Vagina (tissue), 2 donors: ENCODE measurements at places on chromosomes 6 and 20.

GRCh38 chr6:68364271-68364805 lies 270.7 kb upstream of the ADGRB3 start:
- H3K4me1 ChIP-seq: no peaks in the 10 kb centered on the region
- DNase-seq: no peak
- H3K27me3 ChIP-seq: no peaks in the 10 kb centered on the region
- no peaks in the 10 kb centered on the region for H3K36me3 ChIP-seq

- no peak for DNase-seq
- no peaks in the 10 kb centered on the region for H3K27me3 ChIP-seq
- peak overlapping the region; percentile 30 for H3K27ac ChIP-seq
- peak overlapping the region; percentile 57 for H3K4me3 ChIP-seq
- H3K4me1 ChIP-seq: peaks cover 18% of the 10 kb centered on the region
Observed at GRCh38 chr20:380763-381580, 412 bp downstream of the TRIB3 start.

DNA sequence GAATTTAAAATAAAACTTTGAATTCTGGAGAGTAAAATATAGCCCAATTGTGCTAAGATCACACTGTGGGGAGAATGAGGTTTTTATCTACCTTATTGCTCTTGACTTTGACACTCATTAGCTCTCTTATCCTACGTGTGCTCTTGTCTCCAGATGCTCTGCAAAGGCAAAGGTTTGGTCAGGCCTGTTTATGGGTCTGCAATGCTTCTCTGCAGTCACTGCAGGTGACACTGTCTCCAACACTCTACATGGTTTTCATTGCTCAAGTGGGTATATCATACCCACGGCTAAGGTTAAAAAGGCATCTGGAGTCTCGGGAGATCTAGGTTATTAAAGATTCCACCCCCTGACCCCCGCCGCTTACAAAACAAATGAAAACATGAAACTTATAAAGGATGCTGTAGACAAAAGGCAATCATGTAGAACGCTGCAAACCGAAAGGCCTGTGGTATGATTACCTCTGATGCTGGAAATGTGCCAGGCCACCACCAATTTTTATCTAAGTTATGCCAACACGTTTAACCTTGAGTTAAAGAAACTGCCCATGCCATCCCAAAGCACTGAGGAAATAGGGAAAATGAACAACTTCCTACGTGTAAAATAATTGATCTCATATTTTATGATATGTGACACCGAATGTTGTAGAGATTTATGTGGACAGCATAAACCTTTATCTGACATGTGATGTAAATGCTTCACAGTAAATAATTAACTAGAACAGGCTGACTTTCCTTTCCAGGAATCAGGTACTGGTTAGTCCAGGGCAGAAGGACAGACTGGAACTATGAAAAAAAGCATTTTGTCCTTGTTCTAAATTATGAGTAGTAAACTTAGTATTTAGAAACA lies 238.2 kb upstream of the NOX3 start:
- no peak overlapping the region for H3K27ac ChIP-seq
- no peak for DNase-seq
- no peaks in the 10 kb centered on the region for H3K36me3 ChIP-seq
- H3K27me3 ChIP-seq: no peaks in the 10 kb centered on the region

DNA sequence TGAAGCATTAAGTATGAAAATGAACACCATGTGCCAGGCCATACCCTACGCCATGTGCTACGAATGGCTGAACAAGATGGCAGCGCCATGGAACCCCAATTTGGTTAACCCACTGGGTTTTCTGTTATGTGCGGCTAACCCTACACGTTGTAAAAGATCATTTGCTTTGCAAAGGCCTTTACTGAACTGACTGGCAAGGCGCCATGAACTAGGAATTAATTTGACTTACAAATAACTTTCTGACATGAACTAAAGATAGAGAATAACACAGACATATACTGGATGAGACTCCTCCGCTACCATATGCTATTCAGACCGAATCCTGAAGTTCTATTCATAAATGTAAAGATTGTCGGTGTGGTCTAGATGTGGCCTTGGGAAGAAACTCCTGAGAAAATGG lies 3.9 kb downstream of the CNKSR3 start:
- H3K4me3 ChIP-seq: no peak overlapping the region
- peaks cover 26% of the 10 kb centered on the region for H3K4me1 ChIP-seq
- no peak overlapping the region for H3K27ac ChIP-seq
- no peaks in the 10 kb centered on the region for H3K36me3 ChIP-seq
- no peak for DNase-seq
- no peaks in the 10 kb centered on the region for H3K27me3 ChIP-seq

- no peak overlapping the region for H3K27ac ChIP-seq
- H3K4me3 ChIP-seq: no peak overlapping the region
- H3K4me1 ChIP-seq: no peaks in the 10 kb centered on the region
- DNase-seq: no peak
- no peaks in the 10 kb centered on the region for H3K36me3 ChIP-seq
Observed at GRCh38 chr20:5881703-5882102, 68.6 kb downstream of the TRMT6 start.

- no peak overlapping the region for H3K4me3 ChIP-seq
- H3K27me3 ChIP-seq: no peaks in the 10 kb centered on the region
- peaks cover 52% of the 10 kb centered on the region for H3K4me1 ChIP-seq
Observed at GRCh38 chr6:32183483-32184083, 470 bp downstream of the AGER start.

GRCh38 chr6:11263291-11263775 lies 30.9 kb upstream of the NEDD9 start:
- H3K27ac ChIP-seq: peak overlapping the region; percentile 25
- no peak overlapping the region for H3K4me3 ChIP-seq
- DNase-seq: no peak
- peaks cover 21% of the 10 kb centered on the region for H3K4me1 ChIP-seq
